T-helper 1 cell (primary cell): ENCODE measurements at places on chromosomes 3 and 15.

DNA sequence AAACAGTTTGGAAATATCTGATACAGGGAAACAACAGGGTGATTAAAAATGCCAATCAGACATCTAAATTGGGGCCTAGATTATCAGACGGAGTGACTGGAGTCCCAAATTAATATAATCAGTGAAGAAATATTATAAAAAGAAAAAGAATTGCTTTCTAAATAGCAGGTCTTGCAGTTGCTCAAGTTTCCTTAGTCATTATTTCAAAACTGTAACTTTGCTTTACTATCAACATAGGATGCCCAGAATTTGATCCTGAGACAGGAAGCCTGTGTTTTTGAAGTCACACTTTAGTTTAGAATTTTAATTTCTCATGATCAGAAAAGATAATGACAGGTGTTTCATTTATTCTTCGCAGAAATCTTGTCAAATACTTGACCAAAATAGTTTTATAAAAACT lies 105.9 kb downstream of the IL1RAP start:
- no peak for DNase-seq

DNA sequence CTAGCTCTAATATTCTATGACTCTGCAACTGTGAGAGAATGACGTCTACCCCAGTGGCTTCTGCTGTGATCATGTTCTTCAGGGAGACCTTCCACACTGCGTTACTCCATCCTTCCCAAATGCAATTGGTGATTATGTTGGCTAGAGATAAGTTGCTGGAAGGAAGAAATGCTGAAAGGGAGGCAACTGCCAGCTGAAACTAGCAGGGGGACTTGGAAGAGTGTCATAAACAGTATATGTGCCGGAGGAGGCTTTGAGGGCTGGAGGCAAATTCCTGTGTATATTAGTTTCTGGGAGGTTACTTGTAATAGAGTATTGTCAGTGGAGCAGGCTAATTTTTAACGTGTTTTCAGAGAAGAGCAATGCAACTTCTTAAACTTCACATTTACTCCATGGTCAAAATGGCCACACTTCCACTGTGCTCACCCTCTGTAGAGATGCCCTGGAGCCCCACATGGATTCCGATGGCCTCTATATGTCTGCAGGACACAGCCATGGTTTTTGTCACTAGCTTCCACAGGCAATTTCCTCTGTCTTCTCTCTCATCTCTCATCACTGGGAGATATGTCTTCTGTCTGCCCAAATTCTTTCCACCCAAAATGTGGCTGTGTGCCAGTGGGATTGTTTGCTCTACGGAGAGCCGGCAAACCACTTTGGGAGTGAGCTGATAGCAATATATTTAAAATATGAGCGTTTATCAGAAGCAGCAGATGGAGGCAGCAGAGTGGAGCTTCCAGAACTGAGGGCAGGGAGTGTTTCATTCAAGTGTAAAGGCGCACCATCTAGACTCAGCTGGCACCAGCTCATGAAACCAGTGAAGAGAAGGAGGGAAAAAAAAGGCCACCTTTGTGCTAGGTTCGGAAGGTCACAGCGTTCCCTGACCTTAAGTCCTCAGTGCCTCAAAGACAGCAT lies 13.3 kb upstream of the CD47 start:
- no peak for DNase-seq

- no peak for DNase-seq
These were observed 113.5 kb upstream of the IL12A start for GRCh38 chr3:159875116-159875515.

DNA sequence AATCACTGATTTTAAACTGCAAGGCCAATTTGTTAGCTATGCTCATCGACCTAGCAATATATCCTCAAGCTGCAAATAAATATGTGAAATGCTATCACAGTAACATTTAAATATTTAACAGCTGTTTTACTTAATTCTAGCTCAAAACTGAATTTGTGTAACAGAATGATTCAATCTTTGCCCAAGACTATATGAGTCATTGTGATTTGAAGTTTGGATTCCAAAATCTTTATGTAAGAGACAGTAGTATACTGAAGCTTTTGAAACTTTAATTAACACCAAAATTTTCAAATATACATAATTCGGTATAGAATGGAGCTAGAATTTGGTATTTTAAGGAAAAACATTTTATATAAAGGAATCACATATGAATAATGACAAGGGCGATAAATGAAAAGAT lies 603.0 kb upstream of the ROBO2 start:
- DNase-seq, result no peak

DNA sequence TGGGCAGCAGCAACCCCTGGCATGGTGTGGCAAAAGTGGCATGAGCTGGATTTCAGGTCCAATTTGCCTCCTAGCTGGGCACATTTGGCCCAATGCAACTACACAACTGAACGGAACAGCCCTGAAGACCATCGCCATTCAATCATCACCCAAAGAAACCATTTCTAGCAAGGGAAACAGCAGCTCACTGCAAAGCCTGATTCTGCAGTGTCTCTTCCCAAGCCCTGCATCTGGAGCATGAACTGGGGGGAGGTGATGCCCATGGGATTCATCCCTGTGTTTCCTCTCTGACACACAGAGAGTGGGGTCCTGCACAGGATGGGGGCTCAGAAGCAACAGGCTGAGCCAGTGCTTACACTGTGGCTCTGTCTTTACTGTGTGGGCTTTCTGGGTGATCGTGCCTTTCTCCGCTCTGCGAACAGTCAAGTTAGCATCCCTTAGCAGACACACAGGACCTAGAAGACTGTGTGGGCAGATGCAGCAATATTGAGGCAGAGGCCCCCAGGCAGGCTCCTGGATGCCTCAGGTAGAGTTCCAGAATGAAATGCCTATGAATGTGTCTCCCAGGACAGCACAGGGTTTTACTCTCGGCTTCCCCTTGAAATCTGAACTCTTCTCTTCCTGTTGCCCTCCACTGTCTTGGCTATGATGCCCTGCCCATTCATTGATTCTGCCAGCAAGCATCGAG lies 91.1 kb upstream of the ALDH1A3 start:
- DNase-seq, result no peak

DNA sequence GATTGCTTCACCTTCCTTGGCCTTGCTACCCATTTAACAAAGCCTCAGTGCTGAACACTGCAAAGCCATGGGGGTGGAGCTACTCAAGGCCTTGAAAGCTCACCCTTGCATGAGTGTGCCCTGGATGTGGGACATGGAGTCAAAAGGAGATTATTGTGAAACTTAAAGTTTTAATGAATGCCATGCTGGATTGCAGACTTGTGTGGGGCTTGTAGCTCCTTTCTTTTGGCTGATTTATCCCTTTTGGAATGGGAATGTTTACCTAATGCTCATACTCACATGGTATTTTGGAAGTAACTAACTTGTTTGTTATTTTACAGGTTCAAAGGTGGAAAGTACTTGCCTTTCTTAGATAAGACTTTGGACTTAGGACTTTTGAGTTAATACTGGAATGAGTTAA lies 538.5 kb upstream of the NECTIN3 start:
- no peak for DNase-seq

DNA sequence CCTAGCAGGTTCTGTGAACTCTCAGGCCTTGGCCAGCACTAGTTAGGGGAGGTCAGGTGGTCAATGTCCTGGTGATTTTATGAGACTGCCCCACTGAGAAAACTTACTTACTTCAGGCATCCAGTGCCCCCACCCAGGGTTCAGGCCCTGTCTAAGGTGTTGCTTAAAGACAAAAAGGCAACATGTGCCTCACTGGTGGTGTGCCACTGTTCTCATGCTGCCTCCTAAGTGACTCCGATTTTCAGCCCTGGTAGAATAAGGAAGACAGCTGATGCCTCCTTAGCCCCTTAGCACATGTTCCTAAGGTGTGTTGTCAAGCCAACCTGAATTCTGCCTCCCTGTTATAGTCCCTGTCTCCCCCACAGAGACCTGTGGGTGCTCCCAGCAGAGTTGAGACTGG lies 5.3 kb downstream of the RBM15B start:
- no peak for DNase-seq

GRCh38 chr3:134516905-134517304 lies 31.0 kb downstream of the CEP63 start:
- no peak for DNase-seq

DNA sequence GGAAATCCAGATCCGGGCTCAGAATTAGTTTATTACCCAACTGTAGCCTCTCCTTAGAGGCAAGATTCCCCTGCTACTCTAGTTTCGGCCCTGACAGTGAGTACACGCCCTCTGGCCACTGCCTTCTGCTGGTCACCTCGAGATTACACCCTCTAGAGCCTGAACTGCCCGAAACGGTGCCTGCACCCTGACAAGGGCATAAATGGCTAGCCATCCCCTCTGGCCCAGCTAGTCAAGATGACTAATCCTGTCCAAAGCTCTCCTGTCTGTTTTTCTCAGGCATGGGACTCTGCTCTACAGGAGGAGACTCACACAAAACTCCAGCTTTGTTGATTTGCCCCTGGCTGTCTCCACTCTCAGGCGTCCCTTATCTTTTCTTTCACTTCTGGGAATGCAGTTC lies 150.5 kb upstream of the UBE2E2 start:
- no peak for DNase-seq

GRCh38 chr3:51559411-51559888 lies 20.9 kb downstream of the RAD54L2 start:
- no peak for DNase-seq

GRCh38 chr3:157914882-157915281 lies 191.3 kb downstream of the SHOX2 start:
- no peak for DNase-seq

DNA sequence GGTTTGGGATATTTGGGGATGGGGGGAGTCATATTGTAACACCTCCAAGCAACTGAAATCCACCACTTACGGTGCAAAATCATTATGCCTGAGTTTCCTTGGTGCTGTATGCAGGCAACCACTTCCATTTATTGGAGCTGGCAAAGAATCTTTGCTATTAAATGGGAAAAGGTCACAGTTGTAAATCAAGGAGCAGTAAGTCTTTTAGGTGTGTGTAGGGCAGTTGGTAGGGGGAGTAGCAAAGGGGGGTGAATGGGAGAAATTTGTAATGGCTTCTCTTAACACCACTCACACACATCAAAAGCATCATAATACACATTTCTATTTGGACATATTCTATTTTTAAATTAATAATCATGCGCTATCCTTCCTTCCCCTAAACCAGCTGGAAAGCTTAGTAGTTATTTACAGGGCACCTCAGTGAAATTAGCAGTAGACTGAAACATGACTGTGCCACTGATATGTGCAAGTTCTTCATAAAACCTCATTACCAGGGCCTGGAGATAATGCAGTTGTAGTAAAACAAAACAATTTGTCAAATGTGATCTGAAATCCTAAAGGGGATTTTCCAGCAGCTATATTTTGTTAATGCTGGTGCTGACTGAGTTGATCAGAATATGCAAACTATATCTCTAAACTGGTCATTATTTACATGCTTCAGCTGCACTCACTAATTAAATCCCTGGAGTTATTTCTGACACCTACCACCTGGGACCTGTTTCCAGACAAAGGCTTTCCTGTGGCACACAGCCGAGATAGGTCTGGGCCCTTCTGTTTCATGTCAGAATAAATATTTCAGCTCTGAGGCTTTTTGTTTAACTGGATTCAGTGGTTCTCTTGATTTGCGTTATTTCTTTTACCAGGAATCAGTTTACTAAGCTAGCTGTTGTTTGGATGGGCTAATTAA lies 90.1 kb downstream of the B3GALNT1 start:
- no peak for DNase-seq

- no peak for DNase-seq
These were observed 192.9 kb downstream of the PLCL2 start for GRCh38 chr3:17077606-17078005.

GRCh38 chr3:107063351-107063750 lies 313.9 kb upstream of the CCDC54 start:
- no peak for DNase-seq

DNA sequence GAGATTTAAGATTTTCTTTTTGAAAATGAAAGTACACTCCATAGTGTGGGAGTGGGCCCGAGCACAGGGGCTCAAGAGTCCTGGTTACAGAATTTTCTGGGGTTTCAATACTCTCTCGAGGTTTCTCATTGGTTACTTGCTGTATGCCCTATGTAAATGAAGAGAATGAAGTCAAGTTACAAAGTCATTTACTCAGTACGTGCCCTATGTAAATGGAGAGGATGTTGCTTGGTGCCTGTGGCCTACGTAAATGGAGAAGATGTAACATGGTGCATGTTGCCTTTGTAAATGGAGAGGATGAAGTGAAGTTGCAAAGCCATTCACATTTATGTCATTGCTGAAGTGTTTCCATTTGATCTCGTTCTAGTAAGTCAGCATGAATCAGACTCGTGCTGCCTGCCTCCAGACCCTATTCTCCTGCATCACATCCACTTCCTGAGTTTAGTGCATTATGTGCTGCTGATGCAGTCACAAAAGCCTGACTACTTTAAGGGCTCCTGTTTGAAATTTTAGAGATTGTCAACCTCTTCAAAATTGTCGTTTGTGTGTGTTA lies 302.0 kb downstream of the ZBBX start:
- DNase-seq, result no peak

DNA sequence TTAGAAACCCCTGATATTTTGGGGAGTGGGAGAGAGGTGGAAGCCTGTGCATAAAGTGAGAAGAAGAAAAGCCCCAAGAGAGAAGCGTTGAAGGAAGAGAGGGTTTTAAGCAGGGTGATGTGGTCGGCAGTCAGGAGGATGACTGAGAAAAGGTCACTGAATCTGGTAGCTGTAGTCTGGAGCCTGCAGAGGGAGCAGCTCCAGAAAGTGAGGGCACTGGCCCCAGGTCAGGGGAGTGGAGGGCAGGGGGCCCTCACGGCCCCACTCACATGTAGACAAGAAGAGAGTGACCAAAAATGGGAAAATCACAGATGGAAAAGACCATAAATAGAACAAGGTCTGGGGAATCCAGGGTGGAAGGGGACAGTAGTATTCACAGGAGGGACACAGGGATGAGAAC lies 105.5 kb downstream of the RYK start:
- DNase-seq, result no peak

DNA sequence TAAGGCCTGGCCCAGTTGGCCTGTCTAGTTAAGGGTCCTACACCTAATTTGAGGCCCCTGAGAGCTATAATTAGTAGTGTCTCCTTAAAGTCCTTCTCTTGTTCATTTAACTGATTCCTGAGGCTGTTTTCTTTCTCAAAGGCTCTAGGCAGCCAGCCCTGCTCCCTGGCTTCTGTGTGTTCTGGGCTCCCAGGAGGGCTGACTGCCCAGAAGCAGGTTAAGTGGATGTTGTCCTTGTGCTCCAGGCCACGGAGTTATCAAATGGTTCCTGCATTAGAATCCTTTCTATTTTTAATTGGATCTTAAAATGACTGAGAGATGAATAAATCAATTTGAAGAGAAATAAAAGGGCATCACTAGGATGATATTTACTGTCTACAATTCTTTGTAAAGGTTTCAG lies 140.0 kb downstream of the SNRK start:
- no peak for DNase-seq

GRCh38 chr3:193825617-193826016 lies 232.6 kb downstream of the OPA1 start:
- DNase-seq, result no peak

GRCh38 chr15:79953951-79954444 lies 17.0 kb downstream of the BCL2A1 start:
- DNase-seq, result no peak

- DNase-seq, result no peak
These were observed 207.8 kb upstream of the MCTP2 start for GRCh38 chr15:94023531-94023930.

GRCh38 chr3:139772539-139773500 lies 95.0 kb upstream of the NMNAT3 start:
- no peak for DNase-seq

- no peak for DNase-seq
These were observed 120.3 kb downstream of the AKAP13 start for GRCh38 chr15:85500729-85501128.
